ENCODE measurements at places on chromosomes 2 and 18. TPM values are rescaled to one million over a fixed set of nuclear protein-coding genes. Genes with fewer than 3 reads are reported as not detected.

MARCHF4 gene
- total RNA-seq, result 0.11 TPM

ARHGAP25 gene
- 2.7 TPM for total RNA-seq

CDH2 gene
- 512 TPM for total RNA-seq

ADAM23 gene
- total RNA-seq, result 89.0 TPM

TUBB8B gene
- total RNA-seq, result not detected

VWA3B gene
- 1.4 TPM for total RNA-seq

ST6GAL2 gene
- total RNA-seq, result 0.12 TPM

DNA sequence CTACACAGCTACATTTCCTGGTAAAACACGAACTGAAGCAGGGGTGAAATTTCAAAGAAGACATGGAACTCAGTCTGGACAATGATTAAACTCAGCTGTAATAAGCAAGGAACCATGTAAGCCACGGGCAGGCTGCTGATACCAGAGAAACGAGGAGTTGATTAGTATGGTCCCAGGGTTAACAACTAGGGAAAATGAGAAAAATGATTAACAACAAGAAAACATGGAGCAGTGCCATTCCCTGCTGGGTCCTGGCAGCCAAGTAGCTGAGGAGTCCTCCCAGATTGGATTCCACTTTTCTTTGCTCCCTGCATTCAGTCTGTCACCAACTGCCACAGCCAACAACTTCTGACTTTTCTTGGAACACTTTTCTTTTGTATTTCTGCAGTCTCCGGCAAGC is 517.0 kb upstream of the KLHL29 start:
- H3K27ac ChIP-seq, result no peak overlapping the region
- H3K4me3 ChIP-seq, result no peak overlapping the region
- no peak for DNase-seq
- H3K36me3 ChIP-seq, result no peaks in the 10 kb centered on the region

GRCh38 chr2:10083692-10084211 is 3.5 kb upstream of the CYS1 start:
- H3K27me3 ChIP-seq, result peaks cover 5% of the 10 kb centered on the region
- no peak overlapping the region for H3K27ac ChIP-seq
- no peak for DNase-seq
- H3K36me3 ChIP-seq, result no peaks in the 10 kb centered on the region
- H3K4me3 ChIP-seq, result no peak overlapping the region

DNA sequence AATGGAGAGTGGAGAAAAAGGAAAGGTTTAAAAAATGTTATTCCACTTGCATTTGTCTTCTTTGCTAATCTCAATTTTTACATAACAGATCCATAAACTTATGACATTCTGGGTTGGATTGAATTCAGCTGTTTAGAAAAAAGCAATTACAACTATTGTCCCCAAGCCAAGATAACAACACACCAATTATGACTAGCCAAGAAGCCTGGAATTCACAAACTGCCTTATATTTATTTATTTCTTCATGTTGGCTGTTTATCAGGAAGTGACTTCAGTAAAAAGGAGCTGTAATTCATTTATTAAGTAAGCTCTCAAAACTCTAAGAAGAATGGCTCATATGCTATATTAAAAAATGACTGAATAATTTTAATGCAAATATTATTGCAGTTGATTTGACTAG is 137.4 kb downstream of the CALCRL start:
- H3K36me3 ChIP-seq, result no peaks in the 10 kb centered on the region
- H3K27me3 ChIP-seq, result no peaks in the 10 kb centered on the region
- peaks cover 6% of the 10 kb centered on the region for H3K4me1 ChIP-seq
- H3K4me3 ChIP-seq, result no peak overlapping the region

- no peaks in the 10 kb centered on the region for H3K36me3 ChIP-seq
- H3K27me3 ChIP-seq, result no peaks in the 10 kb centered on the region
- no peak overlapping the region for H3K27ac ChIP-seq
- peaks cover 8% of the 10 kb centered on the region for H3K4me1 ChIP-seq
- H3K4me3 ChIP-seq, result no peak overlapping the region
These were observed 54.2 kb downstream of the SERTAD2 start for GRCh38 chr2:64599469-64599868.

GRCh38 chr2:127790694-127791529 is 20.1 kb downstream of the WDR33 start:
- no peak overlapping the region for H3K27ac ChIP-seq
- no peak overlapping the region for H3K4me3 ChIP-seq
- H3K4me1 ChIP-seq, result peaks cover 24% of the 10 kb centered on the region
- no peaks in the 10 kb centered on the region for H3K27me3 ChIP-seq
- H3K36me3 ChIP-seq, result no peaks in the 10 kb centered on the region
- no peak for DNase-seq

DNA sequence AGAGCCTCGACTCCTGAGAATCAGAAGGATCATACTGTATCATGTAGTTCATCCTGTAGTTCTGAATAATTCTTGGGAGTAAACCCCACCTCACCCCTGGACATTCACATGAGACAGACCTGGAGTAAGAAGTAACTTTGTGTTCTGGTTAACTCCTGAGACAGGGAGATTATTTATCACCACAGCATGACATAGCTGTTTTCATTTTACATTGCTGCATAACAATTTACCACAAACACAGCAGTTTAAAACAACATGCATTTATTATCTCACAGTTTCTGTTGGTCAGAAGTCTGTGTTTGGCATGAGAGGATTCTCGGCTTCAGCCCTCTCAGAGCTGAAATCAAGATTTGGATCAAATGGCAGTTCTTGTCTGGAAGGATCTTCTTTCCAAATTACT is 855.8 kb upstream of the FANCL start:
- H3K27ac ChIP-seq, result no peak overlapping the region
- no peak overlapping the region for H3K4me3 ChIP-seq
- no peaks in the 10 kb centered on the region for H3K36me3 ChIP-seq
- DNase-seq, result no peak
- H3K27me3 ChIP-seq, result no peaks in the 10 kb centered on the region

DNA sequence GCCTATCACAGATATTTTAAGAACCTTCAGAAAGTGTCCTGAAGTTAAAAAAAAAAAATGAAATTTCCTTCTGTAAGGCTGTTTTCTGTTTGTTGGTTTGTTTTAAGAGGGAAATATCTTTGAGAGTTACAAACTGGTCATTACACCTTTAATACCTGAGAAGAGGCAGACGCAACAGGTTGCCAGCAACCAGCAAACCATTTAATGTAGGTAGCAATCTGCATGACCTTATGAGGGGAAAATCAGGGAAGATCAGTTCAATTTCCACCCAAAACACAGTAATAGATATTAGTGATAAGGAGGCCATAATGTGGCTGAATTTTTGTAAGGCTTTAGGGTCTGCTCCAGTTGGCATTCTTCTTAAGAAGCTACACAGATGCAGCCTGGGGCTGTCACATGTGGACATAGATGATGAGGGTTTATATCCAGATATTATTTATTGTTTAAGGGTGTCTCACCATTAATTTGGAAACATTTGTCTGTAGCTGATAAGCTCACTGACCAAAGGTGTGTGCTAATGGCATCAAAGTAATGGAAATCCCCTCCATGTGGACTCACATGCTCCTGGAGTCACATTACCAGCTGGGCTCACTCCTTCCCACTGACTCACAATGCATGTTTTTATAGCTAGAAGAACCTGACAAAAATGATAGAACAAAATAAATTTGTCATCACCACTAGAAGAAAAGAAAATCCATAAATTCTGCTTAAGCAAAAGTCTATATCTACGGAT is 83.5 kb upstream of the DTNA start:
- no peaks in the 10 kb centered on the region for H3K36me3 ChIP-seq
- H3K4me1 ChIP-seq, result peaks cover 3% of the 10 kb centered on the region
- DNase-seq, result no peak
- H3K27me3 ChIP-seq, result no peaks in the 10 kb centered on the region
- H3K27ac ChIP-seq, result no peak overlapping the region
- H3K4me3 ChIP-seq, result no peak overlapping the region

DNA sequence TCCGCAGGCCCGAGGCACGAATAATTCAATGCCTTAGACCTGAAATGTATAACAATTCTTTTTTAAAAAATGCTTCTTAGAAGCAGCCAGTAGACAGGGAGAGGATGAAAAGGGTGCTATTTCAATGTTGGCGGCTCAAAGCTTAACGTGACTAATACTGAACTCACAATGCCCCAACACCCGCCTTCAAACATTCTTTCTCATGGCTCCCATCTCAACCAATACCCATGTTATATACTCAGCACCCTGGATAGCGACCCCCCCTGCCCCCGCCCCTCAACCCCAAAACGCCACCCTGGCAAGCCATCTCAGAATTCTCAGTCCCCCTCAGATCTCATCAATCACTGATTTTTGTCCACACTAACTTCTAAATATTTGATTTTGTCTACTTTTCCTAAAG is 4.4 kb downstream of the FBXO41 start:
- peaks cover 13% of the 10 kb centered on the region for H3K4me1 ChIP-seq
- no peaks in the 10 kb centered on the region for H3K27me3 ChIP-seq
- H3K4me3 ChIP-seq, result no peak overlapping the region
- DNase-seq, result no peak

DNA sequence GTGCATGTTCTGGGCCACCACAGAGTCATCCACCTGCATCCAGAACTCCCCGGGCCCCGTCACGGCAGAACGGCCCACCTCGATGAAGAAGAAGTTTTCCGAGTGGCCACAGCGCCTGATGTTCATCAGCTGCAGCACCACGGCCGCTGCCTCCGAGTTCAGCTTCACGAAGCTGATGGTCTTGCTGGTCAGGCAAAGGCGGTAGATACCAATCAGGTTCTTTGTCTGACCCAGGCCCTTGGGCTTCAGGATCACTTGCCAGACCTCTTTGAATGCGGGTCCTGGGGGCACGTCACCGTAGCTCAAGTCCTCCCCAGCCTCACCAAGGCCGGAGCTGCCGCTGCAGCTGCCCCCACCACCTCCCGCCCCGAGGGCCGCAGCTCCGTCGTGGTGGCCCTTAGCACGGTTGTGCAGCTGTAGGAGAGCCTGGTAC is 1.6 kb downstream of the IRS1 start:
- no peaks in the 10 kb centered on the region for H3K27me3 ChIP-seq
- peak; percentile 9 for DNase-seq
- peaks cover 61% of the 10 kb centered on the region for H3K4me1 ChIP-seq
- peak overlapping the region; percentile 78 for H3K4me3 ChIP-seq

GRCh38 chr18:58638441-58638840 is 9.6 kb upstream of the ALPK2 start:
- no peak for DNase-seq
- no peaks in the 10 kb centered on the region for H3K27me3 ChIP-seq
- H3K27ac ChIP-seq, result no peak overlapping the region
- H3K4me1 ChIP-seq, result peaks cover 9% of the 10 kb centered on the region
- no peaks in the 10 kb centered on the region for H3K36me3 ChIP-seq
- no peak overlapping the region for H3K4me3 ChIP-seq

- peak overlapping the region; percentile 63 for H3K27ac ChIP-seq
- no peak overlapping the region for H3K4me3 ChIP-seq
- no peaks in the 10 kb centered on the region for H3K27me3 ChIP-seq
- no peak for DNase-seq
- H3K4me1 ChIP-seq, result peaks cover 24% of the 10 kb centered on the region
These were observed 51.0 kb upstream of the EML4 start for GRCh38 chr2:42117923-42118753.

DNA sequence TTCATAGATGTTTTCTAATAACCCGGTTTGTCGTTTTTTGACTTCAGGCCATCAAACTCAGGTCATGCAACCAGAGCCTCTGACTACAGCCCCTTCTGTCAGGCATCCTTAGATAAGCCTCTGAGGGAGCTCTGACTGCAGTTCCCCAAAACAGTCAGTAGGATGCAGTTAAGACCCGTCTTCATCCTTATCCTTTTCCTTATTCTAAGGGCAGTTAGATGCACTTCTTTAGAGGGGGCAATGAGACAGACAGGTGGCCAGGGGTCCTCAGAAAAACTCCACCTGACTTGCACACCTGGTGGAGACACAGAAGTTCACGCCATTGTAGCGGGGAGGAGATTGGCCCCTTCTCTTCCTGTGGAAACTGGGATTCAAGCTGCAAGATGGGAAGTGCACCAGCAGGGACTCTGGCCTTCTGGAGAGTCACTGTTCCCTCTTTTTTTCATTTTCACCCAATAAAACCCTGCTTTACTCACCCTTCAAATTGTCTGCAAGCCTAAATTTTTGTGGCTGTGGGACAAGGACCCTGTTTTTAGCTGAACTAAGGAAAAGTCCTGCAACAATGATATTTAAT is 104.8 kb upstream of the TFPI start:
- H3K27ac ChIP-seq, result no peak overlapping the region
- no peaks in the 10 kb centered on the region for H3K4me1 ChIP-seq
- H3K27me3 ChIP-seq, result no peaks in the 10 kb centered on the region
- no peak overlapping the region for H3K4me3 ChIP-seq
- H3K36me3 ChIP-seq, result no peaks in the 10 kb centered on the region

DNA sequence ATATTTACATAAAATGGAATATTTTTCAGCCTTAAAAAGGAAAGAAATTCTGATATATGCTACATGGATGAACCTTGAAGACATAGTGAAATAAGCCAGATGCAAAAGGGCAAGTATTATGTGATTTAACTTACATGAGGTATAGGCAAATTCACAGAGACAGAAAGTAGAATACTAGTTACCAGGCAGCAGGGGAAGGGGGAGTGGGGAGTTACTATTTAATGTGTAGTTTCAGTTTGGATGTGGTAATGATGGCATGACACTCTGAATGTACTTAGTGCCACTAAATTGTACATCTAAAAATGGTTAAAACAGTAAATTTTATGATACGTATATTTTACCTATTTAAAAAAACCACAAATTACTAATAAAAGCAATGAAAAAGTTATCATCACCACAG is 12.1 kb downstream of the METTL4 start:
- H3K36me3 ChIP-seq, result no peaks in the 10 kb centered on the region
- no peaks in the 10 kb centered on the region for H3K27me3 ChIP-seq
- no peaks in the 10 kb centered on the region for H3K4me1 ChIP-seq
- no peak overlapping the region for H3K27ac ChIP-seq

GRCh38 chr2:55063713-55064323 is 13.6 kb upstream of the RTN4 start:
- no peaks in the 10 kb centered on the region for H3K36me3 ChIP-seq
- H3K4me1 ChIP-seq, result no peaks in the 10 kb centered on the region
- no peak overlapping the region for H3K4me3 ChIP-seq
- H3K27ac ChIP-seq, result no peak overlapping the region

DNA sequence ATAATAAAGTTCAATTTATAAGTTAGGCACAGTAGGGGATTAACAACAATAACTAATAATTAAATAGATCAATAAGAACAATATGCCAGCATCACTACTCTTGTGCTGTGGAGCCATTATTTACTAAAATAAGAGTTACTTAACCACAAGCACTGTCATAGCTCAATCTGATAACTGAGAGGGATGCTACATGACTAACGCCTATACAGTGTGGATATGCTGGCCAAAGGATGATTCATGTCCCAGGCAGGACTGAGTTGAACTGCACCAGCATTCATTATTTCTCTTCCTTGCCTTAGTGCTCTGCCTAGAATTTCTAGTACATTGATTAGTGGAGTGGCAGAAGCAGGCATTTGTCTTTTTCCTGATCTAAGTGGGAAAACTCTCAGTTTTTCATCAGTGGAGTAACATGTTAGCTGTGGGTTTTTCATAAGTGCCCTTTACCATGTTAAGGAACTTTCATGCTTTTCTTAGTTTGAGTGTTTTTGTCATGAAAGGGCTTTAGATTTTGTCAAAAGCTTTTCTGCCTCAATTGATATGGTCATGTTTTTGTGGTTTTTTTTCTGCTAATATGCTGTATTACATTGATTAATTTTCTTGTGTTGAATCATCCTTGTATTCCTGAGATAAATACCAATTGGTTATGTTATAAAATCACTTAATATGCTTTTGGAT is 21.7 kb downstream of the KIAA1328 start:
- no peak overlapping the region for H3K4me3 ChIP-seq
- H3K27me3 ChIP-seq, result no peaks in the 10 kb centered on the region
- DNase-seq, result no peak
- no peak overlapping the region for H3K27ac ChIP-seq

- H3K4me1 ChIP-seq, result peaks cover 13% of the 10 kb centered on the region
- DNase-seq, result peak; percentile 48
- no peak overlapping the region for H3K27ac ChIP-seq
- H3K27me3 ChIP-seq, result no peaks in the 10 kb centered on the region
- no peaks in the 10 kb centered on the region for H3K36me3 ChIP-seq
- no peak overlapping the region for H3K4me3 ChIP-seq
These were observed 67.5 kb downstream of the EMILIN2 start for GRCh38 chr18:2914185-2914880.

All from heart right ventricle (tissue), 16 donors.